Activated CD4-positive, alpha-beta T cell treated with anti-CD3 and anti-CD28 coated beads, Interleukin-2, amount 10 ng/mL, durations not matched to agents 7 days and 5 days (primary cell): ENCODE measurements at places on chromosomes 13 and 19. TPM values are rescaled to one million over a fixed set of nuclear protein-coding genes. Genes with fewer than 3 reads are reported as not detected.

PSG2 gene
- total RNA-seq, result not detected

KCNJ14 gene
- total RNA-seq, result 1.0 TPM

DNA sequence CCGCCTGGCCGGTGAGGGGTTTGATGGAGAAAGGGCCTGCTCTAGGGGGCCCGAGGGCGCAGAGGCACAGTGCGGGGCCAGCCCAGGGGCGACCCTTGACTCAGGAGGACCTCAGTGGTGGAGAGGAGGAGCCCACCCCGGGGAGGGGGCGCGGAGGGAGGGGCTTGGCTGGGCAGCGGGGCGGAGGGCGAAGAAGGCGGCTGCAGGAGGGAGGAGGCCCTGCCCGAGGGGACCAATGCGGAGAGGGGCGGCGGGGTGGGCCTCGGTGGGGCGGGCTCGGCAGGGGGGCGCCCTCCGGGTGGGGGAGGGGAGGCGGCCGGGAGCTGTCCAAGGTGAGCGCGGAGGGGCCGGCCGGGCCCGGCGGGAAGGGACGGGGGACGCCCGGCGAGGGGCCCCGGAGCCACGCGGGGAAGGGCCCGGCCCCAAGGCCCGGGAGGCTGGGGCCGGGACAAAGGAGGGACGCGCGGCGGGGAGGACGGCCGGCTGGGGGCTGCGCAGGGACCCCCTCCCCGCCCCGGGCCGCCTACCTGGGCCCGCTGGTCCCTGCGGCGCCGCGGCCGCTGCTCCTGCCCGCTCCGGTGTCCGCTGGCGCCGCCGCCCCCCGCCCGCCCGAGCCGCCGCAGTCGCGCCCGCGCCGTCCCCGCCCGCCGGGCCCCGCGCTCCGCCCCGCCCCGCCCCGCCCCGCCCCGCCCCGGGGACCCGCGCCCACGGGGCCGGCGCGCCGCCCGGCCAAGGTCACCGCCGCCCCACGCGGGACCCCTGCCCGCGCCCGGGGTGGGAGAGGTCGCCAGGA, at the start of gene DIRAS1:
TSS of gene DIRAS1 (minus strand) at position 596 of the 793 bp plus-strand sequence. CDS start 3,566 bp downstream, outside the sequence.
- DNase-seq, result no peak

DNA sequence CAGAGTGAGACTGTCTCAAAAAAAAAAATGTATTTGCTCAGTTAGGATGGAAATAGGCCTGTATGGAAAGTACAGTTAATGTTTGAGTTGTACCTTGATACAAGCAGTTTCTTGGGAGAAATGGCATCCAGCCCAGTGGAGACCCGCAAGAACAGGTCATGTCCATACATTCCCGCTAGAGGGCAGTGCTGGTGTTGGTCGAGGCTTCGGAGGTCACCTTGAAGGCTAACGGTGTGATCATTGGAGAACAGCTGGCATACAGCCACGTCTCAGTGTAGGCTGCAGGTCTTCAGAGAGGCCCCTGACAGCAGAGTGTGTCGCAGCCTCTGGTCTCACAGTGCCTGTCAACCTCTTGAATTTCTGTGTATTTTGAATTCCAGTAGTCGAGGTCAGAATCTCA, 7.5 kb downstream of the ZNF610 start:
- peak; percentile 57 for DNase-seq

DNA sequence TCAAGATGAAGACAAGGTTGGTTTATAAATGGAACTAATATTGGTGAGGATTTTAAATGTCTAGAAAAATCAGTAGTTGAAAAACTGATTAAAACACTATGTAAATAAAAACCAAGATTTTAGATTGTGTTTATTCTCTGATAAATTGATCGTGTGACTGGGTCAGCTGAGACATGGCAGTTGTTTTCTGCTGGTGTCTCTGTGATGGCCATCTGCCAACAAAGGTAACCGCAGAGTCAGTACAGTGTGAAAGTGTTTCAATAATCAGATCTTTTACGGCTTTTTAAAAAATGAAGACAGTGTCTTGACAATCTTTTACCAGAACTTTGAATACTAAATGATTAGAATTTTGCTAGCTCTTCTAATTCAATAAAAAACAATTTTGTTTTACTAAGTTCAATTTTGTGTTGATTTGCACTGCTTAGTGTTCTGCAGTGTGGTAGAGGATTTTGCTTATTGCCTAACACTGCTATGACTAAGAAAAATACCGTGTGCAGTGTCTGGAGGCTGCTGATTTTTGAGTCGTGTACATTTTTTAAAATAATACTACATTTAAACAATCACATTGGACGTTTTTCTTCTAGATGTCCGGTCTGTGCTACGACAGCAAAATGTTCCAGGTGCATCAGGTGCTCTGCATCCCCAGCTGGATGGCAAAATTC, 32.7 kb upstream of the GPR183 start:
- DNase-seq, result peak; percentile 38

DNA sequence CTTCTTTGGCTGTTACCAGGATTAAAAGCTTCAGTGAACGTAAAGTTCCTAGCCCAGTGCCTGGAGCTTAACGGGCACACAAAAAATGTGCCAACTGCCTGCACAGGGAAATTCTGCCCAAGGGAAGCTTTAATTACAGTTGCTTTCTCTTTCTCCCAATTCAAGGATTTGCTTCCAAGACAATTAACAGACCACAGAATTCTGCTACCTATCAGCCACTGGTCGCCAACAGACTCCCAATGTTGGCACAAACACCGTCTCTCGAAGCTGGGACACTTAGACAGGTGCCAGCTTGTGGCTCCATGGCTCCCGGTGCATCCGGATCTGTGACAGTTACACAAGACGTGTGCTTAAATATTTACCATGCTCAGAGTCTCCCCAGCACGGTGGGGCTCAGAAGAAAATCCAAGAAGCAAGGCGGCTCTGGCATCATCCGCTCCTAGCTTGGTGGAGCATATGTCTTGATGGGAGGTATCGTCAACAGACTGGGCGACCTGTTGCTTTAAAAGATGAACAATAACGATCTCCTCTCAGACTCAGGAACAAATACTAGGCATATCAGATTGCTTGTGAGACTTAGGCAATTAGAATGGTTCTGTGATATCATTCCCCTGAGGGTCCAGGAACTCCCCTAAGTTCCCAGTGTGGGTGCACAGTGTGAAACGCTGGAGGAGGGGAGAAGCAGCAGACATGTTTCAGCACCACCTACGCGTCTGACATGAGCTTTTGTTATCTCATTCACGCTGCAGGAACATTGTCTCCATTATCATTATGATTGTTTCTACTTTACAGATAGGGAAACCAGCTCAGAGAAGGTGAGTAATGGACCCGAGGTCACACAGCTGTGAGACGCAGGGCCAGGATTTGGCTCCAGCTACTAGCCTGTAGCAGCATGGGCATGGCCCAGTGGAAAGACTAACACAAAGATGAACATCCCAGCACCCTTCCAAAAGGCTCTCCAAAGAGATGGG, 61.6 kb downstream of the ALOX5AP start:
- DNase-seq, result no peak

DNA sequence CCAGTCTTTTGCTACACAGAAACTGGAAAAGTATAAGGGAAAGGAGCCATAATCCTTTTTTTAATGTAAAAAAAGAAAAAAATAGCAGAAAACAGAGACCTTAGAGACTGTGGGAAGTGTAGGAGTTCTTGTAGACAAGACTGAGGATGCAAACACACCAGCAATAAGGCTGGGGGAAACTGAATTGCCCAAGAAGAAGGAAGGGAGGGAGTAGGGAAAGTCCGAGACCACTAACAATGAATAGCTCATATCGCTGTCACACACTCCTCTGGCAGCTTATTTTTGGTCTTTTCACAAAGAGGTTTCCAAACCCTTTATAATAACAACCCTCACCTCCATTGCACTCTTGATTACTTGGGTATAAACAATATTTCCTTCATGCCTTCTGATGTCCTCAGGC, 952.0 kb downstream of the SLITRK5 start:
- DNase-seq, result no peak

DNA sequence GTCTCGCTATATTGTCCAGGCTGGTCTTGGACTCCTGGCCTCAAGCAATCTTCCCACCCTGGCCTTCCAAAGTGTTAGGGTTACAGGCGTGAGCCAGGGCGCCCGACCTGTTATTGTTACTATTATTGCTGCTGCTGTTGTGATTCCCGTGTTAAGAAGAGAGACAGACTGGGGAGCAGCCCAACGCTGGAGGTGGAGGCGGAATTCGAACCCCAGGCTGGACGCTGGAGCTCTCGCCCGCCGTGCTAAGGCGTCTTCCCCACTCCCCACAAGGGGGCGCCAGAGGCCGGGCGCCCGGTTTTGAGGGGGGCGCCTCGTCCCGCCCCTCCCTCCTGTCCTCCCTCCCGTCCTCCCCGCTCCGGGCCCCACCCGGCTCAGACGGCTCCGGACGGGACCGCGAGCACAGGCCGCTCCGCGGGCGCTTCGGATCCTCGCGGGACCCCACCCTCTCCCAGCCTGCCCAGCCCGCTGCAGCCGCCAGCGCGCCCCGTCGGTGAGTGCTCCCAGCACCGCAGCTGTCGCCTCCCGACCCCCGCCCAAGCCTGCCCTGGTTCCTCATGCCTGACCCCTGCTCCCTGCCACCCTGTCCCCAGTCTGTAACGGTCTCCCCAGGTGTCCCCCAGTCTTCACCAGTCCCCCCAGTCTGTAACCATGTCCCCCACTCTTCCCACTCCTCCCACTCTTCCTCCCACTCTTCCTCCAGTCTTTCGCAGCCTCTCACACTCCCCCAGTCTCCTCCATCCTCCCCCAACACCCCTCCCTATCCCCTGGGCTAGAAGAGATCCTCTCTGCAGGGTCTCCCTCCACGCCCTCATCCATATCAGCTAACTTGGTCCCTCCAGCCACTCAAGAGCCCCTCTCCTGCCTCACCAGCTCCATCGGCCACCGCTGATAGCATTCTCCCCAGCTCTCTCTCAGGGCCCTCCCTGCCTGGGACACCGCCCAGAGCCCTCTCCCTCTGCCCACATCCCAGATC, at the start of gene EHD2:
TSS of gene EHD2 (plus strand) at position 377 of the 976 bp plus-strand sequence. CDS start 3,191 bp downstream, outside the sequence.
- DNase-seq, result peak; percentile 30

DNA sequence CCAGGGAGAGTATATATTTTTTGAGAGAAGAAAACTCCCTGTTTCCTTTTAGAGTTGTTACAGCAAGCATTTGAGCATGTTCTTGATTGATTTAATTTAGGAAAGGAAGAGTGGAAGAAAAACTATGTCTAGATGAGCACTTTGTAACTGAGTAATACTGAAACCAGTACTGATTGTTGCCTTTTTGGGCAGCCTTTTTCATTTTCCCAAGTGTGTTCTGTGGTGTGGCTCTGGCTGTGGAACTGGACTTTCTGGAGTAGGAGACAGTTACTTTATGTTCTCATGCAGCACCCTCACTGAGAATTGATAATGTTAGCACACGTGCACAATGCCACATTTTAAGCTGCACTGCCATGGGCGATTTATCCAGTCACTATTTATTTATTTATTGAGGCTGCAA, 211.5 kb downstream of the LMO7 start:
- no peak for DNase-seq
